Stimulated activated CD8-positive, alpha-beta memory T cell treated with anti-CD3 and anti-CD28 coated beads, Interleukin-4, amount 100 ng/mL, for 48 hours (primary cell): ENCODE measurements at places on chromosomes 3 and 15.

- DNase-seq, result no peak
Observed at GRCh38 chr3:33636125-33636850, 81.8 kb downstream of the CLASP2 start.

DNA sequence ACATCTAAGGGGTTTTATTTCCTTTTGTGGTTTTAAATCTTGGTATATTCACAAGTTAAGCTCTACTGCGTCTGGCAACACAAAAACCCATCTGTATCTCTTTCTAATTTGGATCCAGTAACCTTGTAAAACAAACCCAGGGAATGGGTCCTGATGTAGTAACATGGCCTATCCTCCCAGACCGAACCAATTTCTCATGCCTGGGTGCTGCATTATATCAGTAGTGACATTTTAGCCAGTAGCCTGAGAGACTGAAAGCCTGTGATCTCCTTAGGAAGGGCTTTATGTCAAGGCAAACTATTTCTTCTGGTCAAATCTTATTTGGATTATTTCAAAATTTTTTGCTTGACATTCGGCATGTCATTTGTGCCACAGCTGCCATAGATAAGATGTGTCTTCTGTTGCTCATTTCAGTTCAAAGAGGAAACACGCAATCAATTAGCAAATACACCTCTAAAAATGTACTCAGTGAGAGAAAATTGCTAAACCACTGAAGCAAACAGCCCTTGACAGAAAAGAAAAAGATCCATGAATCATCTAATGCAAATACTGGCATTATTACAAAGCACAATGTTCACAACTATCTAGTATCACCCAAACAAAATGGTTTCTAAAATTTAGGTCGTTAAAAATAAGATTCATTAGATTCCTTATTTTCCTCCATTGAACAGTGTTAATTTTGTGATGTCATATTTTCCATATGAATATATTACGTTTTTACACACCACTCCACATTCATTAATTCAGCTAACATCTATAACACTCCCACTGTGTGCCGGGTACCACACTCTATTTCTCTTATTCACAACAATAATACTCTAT is 4.0 kb downstream of the NPTN start:
- DNase-seq, result no peak

GRCh38 chr3:125552401-125552800 is 32.4 kb upstream of the SNX4 start:
- no peak for DNase-seq

DNA sequence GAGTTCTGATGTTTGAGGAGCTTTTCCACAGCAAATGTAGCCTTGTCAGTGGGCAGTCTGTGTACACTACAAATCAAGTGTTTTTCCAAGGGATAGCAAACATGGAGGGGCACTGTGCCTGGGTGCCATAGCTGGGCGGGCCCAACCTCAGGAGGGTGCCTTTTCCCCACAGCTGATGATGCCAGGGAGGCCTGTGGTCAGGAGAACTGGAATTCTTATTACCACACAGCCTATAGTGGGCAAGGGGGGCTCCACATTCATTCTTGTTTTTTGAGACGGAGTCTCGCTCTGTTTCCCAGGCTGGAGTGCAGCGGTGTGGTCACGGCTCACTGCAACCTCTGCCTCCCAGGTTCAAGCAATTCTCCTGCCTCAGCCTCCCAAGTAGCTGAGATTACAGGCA is 41.8 kb downstream of the SYNM start:
- DNase-seq, result no peak

- DNase-seq, result peak; percentile 49
Observed at GRCh38 chr15:40105517-40106202, 3.0 kb downstream of the BMF start.

- DNase-seq, result no peak
Observed at GRCh38 chr3:195164573-195165264, 106.2 kb downstream of the XXYLT1 start.

DNA sequence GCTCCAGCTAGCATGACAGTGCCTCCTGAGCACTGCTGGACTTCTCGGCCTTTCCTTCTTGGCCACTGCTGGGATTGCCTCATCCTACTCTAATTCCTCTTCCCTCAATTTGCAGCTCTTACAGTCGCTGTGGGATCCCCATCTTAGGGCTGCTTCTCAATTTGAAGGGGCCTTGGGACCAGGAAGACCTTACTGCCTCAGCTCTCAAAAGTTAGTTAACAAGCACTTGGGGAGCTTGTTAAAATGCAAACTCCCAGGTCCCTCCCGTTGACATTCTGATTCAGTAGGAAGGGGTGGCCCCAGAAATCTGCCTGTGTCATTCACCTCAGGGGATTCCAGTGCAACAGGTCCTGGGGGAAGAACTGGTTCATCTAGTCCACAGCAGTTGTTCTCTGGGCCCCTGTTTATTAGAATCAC is 14.8 kb downstream of the BDH1 start:
- no peak for DNase-seq

DNA sequence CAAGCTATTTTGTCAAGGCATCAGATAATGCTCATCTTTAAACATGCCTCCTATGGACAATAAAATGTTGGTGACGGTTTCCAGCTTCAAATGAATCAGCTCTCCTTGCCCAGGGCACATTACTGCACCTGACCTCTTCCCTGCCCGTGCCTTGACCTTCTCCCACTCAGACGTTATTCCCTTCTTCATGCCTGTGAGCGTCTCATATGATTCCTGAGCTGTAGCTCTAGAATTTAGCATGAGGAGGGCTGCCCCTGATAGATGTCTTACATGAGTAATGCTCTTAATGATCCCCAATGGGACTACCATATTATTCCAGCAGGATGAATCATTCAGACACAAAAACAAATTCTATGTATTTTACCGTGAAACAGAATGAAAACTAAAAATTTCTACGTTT is 762.7 kb downstream of the ROBO1 start:
- DNase-seq, result no peak

- DNase-seq, result no peak
Observed at GRCh38 chr15:77097921-77098320, 27.0 kb upstream of the TSPAN3 start.

- DNase-seq, result no peak
Observed at GRCh38 chr3:43024181-43024885, 45.2 kb downstream of the GASK1A start.

- DNase-seq, result no peak
Observed at GRCh38 chr3:78689378-78689777, 1078.4 kb downstream of the ROBO1 start.

DNA sequence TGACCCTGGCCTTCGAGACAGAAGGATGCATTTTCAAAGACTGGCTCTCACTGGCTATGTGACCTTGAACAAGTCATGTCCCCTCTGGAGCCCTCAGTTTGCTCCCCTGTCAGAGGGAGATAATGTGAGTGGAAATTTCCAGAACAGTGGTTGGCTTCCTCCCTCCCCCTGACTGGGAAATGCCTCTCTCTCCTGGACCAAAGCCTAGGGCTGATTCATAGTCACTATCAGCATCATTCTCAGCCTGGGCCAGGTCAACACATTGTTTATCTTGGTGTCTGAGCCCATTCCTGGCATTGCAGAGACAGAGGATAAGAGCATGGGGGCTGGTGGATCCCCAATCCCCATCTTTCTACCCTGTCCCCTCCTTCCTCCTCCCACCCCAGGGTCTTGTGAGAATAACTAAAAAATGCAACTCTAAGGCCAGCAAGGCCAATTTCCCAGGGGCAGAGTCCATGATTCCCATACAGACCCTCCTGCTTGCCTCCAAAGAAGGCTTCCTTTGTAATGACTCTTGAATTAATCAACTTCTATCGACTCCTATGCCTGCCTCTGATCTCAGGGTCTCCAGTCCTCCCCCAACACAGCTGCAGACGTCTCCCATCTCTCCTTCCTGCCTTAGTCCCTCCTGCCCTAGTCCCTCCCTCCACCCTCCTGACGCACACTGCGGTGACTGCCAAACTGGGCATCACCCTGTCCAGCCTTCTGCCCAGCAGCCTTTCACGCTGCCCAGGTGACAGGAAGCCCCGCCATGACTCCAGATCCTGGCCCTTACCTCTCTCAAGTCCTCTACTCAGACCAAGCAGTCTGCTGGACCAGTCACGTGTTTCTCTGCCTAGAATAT is 35.4 kb upstream of the CORO2B start:
- no peak for DNase-seq

DNA sequence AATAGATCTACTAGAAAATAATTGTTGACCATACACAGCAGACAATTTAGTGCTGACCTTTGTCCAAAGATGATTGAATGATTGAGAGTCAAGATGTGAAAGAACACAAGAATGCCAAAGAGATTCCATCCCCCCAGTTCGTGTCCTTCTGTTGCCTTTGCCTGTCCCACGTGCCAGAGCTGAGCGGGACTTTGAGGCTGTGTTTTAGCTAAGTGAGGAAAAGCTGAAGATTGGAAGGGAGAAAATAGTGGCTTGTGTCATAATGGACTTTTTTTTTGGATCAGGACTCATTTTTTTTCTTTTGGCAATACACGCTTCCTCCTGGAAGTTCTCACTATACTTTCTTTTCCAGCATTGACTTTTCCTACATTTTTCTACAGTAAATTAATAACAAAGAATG is 206.6 kb upstream of the MDFIC2 start:
- no peak for DNase-seq

DNA sequence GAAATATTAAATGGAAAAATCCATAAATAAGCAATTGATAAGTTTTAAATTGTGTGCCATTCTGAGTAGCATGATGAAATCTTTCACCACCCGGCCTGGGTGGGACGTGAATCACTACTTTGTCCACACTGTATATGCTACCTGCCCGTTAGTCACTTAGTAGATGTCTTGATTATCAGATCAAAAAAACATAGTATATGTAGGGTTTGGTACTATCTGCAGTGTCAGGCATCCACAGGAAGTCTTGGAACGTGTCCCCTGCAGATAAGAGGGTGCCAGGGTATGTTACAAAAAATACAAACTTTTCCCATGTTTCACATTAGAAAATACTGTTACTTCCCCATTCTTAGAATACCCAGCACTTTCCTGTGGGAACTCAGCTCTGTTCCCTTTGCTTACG is 35.2 kb downstream of the FAM81A start:
- DNase-seq, result no peak

DNA sequence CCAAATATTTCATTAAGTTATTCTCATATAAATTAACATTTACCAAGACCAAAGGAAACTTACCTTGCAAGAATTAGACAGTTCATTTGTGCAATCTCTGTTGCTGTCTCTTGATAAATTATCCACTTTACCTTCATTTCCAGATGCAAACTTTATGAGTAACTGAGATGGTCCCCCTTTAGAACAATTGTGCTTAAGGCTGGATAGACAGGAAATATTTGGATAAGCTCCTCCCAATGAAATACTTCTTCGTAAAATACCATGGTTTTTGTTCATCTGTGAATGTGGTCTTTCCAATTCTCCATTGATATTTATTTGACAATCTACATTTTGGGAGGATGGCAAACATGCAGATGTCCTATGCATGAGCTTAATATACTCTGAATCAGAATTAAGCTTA is 78.2 kb downstream of the NEDD4 start:
- no peak for DNase-seq

GRCh38 chr3:42701371-42702065 is 1.1 kb downstream of the HHATL start:
- DNase-seq, result peak; percentile 81

- no peak for DNase-seq
Observed at GRCh38 chr3:57068437-57069089, 8.1 kb downstream of the SPATA12 start.

GRCh38 chr3:149243540-149243939 is 21.9 kb upstream of the CP start:
- DNase-seq, result no peak

DNA sequence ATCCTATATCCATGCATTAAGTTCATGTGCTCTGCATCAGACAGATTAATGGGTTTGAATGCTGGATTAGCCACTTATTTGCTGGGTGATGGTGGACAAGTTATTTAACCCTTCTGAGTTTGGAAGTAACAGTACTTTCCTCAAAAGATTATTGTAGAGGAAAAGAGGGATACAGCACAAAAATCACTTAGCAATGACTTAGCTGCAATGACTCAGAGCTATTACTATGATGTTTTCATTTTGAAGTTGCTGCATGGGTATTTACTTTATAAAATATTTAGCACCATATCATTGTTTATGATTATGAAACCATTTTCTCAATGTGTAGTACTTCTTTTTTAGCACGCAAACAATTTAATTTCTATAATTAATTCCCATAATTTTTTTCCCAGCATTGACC is 248.4 kb downstream of the MYRIP start:
- DNase-seq, result no peak

- no peak for DNase-seq
Observed at GRCh38 chr3:158733656-158734055, 1.4 kb upstream of the RARRES1 start.

GRCh38 chr15:93500155-93500554 is 411.1 kb upstream of the RGMA start:
- no peak for DNase-seq

DNA sequence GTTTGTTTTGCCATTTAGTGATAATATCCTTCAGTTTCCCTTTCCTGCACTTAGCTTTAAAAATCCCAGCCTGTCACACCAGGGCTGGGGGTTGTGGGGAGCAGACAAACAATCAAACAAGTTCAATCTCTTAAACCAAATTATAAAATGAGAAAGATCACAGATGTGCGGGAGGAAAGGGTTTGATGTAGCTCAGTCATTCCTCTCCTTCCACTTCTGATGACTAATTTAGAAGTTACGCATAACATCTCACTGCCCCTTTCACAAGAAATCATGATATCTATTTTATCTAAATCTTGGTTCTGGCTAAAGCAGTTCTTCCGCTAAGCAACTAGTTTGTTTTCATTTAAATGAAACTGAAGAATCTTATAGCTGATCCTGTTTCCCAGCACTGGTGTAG is 34.1 kb upstream of the ATG7 start:
- DNase-seq, result peak; percentile 40

DNA sequence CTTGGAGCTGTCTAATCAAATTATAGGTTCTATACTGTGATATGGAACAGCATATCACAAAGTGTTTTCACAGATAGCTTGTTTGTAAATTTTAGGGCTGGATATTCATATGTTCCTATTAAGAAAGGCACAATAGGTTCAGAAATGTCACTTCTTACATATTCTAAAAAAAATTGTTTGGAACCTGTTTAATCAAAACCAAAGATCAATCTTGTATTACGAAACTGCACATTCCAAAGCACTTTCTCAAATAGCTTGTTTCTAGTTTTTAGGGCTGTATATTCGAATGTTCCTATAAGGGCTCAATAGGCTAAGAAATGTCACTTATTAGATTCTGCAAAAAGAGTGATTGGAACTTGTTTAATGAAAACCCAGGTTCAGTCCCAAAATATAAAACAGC is 67.4 kb upstream of the OSBPL11 start:
- DNase-seq, result no peak

DNA sequence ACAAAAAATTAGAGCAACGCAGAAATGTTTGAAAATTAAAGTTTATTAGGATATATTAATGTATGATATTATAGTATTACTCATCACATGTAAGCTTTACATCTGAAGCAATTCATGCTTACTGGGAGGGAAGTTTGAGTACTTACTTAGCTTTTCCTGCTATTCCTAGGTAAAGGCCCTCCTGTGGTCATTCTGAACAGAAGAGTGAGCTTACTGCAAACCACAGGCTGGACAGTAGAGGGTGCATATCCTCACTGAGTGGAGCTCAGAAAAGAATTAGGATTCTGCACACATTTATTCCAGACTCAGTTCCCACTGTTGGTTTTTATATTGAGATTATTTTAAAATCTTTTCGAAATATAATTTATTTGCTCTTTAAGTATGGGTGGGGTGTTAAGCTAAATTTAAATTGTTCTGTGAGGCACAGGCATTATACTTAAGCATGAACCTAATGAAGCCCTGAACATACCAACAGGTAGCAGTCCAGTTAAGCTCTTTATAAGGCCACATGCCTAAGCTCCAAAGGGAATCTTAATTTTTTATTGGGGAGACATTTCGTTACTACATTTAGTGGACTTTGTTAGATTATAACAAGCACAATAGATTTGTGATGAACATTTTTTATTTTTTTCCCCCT is 10.2 kb downstream of the MRPS22 start:
- DNase-seq, result no peak

GRCh38 chr3:10771486-10772270 is 44.4 kb upstream of the SLC6A11 start:
- DNase-seq, result no peak
